ENCODE measurements at places on chromosomes 12 and 14.

DNA sequence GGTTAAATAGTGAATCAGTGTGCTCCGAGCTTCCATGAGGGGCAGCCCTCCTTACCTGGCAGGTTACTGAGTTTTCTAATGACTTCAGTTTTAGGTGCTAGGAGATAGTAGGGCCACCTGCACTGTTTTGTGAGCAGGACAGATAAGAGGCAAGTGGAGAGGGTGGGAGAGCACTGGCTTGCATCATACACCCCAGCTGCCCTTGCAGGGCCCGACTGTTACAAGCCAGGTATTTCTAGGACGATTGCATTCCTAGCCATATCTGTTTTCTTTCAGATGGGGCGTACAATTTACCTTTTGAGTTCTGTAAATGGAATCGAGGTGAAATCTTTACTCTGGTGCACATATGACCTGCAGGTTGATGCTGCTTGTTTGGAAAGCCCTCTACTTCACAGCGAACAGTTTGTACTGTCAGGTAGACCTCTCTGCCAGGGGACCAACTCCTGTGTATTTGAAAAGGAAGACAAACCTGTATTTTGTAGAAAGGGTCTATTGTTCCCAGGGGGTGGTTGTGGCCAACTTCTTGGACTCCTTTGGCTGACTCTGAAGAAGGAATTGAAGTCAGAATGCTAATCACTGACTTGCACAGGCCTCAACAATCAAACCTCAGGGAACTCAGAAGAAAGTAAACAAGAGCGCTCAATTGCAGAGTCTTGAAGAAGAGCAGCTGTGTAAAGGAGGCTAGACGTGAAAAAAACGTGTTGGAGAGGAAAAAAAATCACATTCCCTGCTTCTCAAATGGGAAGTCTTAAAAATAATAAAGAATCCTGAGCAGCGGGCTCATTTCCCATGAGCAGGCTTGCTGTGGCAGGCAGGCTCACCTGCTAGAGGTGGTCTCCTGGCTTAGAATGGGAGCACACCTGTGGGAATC is 57.3 kb downstream of the ETV6 start:
- no peak for DNase-seq

DNA sequence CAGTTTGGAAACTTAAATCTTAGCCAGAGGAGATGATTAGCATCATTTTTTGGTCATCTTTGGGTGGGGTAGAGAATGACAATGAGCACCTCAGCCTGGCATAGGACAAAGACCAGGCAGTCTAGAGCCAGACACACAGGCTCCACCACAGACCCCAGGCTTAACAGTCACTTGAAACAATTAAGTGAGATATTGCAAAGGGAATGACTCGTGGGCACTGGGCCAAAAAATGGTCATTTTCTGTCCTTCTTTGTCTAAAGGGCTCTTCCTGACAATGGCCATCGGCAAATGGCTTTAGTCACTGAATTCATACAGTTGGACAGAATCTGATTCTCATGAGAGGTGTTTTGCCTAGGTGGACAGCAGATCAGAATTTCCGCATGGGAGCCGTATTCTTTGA is 78.0 kb upstream of the DICER1 start:
- no peak for DNase-seq

DNA sequence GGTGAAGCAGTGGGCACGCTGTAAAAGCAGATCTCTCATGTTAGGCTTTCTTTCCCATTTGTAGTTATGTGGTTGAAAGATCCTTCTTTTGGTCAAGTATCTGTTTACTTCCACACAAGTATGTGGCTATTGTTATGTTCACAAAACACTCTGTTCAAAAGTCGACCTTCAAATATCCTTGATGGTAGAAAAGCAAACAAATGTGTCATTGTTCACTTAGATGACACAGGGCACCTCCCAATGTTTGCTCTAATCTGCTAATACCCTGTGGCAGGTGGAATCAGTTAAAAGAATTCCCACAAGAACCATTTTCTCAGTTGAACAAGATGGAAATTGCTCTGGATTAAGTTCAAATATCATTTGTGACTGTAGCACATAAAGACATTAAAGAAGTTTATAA is 43.6 kb upstream of the NAA30 start:
- no peak for DNase-seq

GRCh38 chr14:50055461-50056228 is 60.7 kb downstream of the VCPKMT start:
- no peak for DNase-seq

DNA sequence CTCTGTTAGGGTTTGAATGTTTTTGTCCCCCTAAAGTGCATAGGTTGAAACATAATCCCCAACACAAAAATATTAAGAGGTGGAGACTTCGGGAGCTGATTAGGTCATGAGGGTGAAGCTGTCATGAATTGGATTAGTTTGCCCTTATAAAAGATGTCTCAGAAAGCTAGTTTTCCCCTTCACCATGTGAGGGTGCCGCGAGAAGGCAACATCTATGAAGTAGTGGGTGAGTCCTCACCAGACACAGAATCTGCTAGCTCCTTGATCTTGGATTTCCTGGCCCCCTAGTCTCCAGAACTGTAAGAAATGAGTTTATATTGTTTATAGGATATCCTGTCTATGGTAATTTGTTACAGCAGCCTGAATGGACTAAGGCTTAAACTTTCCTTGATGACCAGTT is 301.5 kb upstream of the ATP2B1 start:
- DNase-seq: no peak

GRCh38 chr12:5043589-5044419 is at the start of gene KCNA5:
TSS of gene KCNA5 (plus strand) at chr12:5043879. CDS start at chr12:5044148, 269 bp downstream.
- no peak for DNase-seq

DNA sequence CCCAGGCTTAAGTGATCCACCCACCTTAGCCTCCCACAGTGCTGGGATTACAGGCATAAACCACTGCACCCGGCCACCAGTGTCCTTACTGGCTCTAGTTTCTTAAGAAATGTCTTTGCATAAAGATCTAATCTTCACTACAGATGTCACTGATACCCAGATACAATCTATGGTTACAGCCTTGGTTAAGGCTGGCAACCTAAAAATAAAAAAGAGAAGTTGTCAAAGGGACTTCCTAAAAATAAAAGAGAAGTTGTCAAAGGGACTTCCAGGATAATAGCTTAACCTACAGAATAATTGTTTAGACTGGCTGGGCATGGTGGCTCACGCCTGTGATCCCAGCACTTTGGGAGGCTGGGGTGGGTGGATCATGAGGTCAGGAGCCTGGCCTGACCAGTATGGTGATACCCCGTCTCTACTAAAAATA is 27.6 kb downstream of the ETFBKMT start:
- no peak for DNase-seq

- DNase-seq: no peak
Measured at GRCh38 chr12:132804426-132804861, 24.2 kb downstream of the GOLGA3 start.

GRCh38 chr12:114361545-114361944 is 44.4 kb downstream of the TBX5 start:
- DNase-seq: no peak

GRCh38 chr14:95250936-95251335 is 68.8 kb downstream of the CLMN start:
- no peak for DNase-seq

GRCh38 chr14:104983231-104983721 is 2.3 kb upstream of the CLBA1 start:
- DNase-seq: no peak

GRCh38 chr14:34935488-34935887 is 47.3 kb upstream of the SRP54 start:
- DNase-seq: no peak

GRCh38 chr12:102468261-102468915 is 12.0 kb downstream of the IGF1 start:
- no peak for DNase-seq

- no peak for DNase-seq
Measured at GRCh38 chr14:24605435-24606190, 3.9 kb downstream of the GZMH start.

GRCh38 chr12:125797421-125798175 is 732.4 kb downstream of the AACS start:
- DNase-seq: no peak

- no peak for DNase-seq
Measured at GRCh38 chr12:123442774-123443173, 6.3 kb upstream of the RILPL2 start.
